ENCODE measurements at places on chromosomes 7 and 10.

GRCh38 chr7:81268551-81268950 lies 349.7 kb upstream of the SEMA3C start:
- no peak for DNase-seq

DNA sequence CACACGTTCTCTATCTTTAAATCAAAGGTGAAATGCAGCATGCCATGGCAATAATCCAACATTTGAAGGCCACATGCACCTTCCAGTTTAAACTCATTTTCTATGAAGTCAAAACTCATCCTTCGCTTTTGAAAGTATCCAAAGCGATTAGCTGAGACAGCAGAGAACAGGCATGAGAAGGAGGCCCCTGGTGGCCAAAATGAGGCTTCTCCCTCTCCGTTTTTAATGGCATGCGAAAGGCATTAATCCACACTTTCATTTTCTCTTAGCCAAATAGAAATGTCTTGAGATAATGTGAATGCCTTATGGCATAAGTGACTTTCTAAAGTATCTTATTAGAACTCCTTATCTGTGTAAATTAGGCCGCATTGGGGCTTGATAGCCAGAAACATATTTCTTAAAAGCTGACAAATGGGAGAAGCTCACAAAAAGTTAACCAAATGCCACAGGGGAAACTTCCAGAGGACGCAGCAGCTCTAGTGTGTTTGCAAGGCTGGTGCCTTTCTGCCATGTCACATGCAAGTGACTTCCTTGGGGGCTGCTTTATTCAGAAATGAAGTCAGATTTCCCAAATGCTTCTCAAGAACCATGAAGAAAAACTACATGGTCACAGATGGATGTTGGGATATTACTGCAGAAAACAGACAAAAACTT lies 1189.6 kb downstream of the SORCS1 start:
- DNase-seq = no peak

- DNase-seq = peak; percentile 69
Observed at GRCh38 chr10:43863859-43864591, 215.3 kb upstream of the ZNF32 start.

DNA sequence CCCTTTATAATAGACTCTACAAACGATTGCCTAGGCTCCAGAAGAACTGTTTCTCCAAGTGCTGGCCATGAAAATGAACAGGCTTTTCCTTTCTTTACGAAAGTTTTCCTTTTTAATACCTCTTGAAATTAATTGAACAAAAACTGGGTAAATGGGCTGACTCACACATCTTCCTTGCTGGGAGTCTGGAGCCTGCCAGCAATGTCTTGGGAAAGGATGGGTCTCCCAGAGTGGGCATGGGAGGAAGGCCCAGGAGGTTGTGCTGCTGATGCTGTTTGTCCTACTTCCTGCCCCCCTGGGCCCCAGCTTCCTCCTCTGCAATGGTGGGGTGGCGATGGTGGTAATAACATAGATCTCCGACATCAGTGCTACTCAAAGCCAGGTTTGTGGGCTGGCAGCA lies 174.1 kb downstream of the RPS24 start:
- DNase-seq = no peak

DNA sequence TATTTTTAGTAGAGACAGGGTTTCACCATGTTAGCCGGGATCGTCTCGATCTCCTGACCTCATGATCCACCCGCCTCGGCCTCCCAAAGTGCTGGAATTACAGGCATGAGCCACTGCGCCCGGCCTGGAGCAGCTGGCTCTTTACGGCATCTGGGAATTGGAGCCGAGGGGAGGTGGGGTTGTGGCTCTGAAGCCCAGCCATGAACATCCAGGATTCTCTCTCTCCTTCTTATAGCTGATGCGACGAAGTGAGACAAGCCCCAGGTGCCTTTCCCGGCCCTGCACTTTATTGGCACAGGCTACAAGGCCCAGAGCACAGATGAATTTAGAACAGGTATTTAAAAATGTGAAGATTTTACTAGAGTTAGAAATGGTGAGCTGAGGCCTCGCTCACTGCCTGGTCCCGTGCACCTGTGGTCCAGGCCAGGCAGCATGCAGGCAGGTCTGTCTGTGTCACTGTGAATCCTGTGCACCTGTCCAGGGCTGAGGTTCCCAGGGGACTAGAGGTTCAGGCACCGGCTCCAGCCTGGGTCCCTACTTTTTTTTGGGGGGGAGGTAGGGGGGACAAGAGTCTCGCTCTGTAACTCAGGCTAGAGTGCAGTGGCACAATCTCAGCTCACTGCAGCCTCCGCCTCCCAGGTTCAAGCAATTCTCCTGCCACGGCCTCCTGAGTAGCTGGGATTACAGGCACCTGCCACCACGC lies 379.7 kb upstream of the FOXK1 start:
- no peak for DNase-seq

- DNase-seq = peak; percentile 55
Observed at GRCh38 chr7:41709621-41710020, 6.7 kb upstream of the INHBA start.

- no peak for DNase-seq
Observed at GRCh38 chr10:14570800-14571199, 203.9 kb downstream of the FAM107B start.

GRCh38 chr7:55121249-55121648 lies 102.4 kb downstream of the EGFR start:
- DNase-seq = no peak

DNA sequence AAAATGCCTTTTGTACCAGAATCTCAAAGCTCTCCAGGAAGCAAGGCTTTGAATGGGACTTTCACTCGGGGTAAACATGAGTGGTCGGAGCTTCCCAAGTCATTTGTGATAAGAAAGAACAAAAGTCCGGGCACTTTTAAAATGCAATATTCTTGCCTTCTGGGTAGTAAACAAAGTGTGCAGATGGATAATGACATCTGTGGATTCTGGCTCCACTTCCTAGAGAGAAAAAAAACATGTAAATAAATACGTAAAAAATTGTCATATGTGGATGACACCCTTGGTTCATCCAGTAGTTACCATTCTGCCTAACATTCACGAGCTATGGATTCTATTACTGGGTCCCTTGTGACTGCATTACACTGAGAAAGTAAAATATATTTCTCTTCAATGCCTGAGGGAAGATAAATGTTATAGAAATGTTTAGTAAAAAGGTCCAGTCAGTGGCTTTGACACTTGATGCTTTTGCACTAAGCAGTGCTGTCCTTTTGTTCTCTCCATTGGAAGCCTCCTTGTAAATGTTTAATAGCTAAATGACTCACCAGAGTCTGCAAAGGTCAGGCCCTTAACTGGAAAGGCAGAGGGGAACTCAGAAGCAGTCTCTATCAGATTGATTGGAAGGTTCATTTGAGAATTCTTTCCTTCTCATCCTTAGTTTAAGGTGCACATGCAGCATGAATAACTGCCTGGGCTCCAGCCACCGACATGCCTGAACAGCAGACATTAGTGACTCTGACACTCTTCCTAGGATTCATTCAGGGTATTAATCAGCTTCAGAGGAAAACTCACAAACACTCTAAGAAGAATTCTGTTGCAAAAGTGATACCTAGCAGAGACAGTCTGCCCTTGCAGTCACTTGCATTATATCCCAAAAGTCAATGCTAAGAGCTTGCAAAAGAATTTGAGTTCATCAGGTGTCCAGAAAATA lies 11.7 kb upstream of the EDRF1 start:
- no peak for DNase-seq

DNA sequence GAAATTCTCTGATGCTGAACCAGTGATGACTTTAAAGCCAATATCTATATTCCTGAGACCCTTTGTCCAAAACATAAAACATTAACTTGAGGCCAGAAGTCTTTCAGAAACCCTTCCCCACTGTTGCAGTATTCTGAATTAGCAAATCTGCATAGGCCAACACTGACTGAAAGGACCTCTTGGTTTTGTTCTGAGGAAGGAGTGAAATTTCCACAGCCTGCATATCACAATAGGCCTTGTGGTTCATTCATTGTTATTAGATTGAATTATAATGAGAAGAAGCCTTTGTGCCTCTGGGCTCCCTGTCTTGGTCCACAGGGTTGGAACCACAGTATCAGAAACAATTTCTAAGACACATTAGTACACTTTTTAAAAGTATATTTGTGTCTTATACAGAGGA lies 90.3 kb downstream of the CCNY start:
- DNase-seq = no peak

GRCh38 chr10:20004087-20004523 lies 187.9 kb downstream of the PLXDC2 start:
- DNase-seq = no peak

DNA sequence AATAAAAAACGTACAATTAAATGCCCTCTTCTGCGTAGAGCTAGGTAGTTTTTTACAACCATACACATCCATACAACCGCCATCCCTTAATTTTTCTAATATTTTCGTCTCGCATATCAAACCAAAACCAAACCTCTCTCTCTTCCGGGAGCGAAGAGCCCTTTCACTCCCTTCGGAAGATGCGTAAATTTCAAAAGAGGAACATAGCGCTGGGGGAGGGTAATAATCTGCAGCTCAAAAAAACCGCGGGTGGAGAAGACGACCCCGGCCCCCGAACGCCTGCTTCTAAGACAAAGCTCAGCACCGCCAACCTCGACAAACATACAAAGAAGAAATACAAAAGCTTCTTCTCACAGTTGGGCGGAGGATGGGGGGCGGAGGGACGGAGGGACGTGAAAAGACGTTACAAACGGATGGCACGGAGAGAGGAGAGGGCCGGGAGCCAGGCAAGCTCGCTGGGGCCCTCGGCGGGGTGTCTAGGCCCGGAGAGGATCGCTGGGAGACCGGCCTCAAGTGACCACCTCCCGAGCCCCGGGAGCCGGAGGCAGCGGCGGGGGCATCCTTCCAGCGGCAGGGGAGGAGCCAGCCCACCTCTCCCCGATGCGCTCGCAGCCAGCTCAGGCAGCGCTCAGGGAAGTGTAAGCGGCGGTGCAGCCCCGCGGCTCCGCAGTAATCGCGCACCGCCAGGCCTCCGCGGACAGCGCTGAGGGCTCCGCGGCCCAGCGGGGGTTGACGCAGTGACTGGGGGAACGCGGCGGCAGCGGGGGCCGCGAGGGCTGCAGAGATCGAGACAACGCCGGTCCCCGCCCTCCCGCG lies 851 bp downstream of the MKRN1 start:
- peak; percentile 62 for DNase-seq

DNA sequence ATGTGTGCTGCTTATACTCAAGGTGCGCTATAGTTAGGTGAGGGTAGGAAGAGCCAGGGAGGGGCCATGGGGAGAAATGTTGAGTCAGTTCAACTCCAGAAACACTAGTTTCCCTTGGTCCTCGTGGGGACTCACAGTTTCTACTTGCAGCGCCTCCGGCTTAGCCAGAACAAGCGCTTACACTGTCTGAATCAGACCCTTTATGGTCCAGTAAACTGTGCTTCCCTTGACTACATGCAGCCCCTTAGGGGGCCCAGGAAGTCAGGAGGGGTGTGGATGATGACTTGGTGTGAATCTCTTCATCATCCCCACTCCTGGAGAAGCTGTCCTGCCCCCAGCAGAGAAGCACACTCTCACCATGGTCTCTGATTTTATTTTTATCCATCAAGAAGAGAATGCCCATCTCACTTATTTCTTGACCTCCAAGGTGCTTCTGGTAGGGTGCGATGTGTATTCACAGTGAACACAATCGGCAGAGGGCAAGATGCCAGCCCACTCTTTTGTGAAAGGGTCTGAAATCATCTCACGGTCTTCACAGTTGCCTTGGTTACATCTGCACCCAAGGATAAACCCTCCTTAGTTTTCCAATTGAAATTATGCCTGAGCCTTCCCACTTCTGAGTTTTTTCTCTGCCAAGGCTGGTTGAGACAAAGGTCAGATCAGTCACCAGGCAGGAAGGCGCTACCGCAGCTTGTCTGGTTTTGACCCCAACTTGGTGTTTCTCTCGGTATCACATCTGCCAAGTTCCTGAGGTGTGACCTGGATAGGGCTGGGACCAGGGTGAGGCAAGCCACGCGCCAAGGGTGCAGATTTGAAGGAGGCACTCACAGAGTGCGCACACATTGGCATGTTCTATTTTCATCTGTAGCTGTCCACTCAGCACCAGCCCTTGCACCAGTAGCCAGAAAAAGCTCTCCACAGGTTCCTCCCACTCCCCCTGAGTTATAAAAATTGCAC lies 62.7 kb upstream of the LRRC4 start:
- DNase-seq = no peak

DNA sequence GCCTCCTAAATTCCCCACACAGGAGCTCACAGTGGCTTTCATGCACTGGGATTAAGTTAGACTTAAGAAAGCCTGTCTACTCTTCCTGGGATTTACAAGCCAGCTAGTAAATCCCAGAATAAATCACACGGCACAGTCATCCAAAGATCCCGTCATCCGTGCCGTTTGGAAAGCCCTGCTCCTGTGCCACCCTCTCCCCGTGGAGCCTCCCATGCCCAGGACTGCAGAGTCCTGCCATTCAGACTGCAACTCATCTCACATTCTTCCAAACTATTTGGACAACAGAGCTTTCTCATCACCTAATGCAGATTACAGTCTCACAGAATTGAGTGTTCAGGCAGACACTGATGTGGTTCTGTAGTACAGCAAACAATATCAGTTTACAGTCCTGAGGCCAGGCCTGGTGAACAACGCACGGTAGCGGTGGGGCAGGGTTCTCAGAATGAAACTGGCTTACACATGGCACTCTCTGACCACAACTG lies 166.5 kb downstream of the EGFR start:
- DNase-seq = no peak

DNA sequence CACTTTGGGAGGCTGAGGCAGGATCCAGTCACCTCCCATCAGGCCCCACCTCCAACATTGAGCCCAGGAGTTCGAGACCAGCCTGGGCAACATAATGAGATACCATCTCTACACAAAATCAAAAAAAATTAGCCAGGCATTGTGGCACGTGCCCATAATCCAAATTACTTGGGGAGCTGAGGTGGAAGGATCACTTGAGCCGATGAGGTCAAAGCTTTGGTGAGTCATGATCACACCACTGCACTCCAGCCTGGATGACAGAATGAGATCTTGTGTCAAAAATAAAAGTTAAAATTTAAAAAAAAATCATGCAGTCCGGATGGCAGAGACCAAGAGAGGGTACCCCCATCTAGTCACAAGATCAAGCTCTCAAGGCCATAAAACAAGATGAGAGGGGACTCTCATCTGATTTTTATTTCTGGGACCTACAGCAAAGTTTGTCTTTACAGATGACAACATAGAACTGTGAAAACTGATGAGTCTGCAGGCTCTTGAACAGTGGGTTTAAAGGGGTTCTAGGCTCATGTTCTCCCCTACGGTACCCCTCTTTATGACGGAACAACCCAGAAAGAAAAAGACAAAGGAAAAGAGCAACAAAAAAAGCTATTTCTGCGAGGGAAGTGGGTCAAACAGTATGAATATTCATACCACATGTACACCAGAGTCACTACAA lies 28.9 kb upstream of the CREB3L2 start:
- no peak for DNase-seq

DNA sequence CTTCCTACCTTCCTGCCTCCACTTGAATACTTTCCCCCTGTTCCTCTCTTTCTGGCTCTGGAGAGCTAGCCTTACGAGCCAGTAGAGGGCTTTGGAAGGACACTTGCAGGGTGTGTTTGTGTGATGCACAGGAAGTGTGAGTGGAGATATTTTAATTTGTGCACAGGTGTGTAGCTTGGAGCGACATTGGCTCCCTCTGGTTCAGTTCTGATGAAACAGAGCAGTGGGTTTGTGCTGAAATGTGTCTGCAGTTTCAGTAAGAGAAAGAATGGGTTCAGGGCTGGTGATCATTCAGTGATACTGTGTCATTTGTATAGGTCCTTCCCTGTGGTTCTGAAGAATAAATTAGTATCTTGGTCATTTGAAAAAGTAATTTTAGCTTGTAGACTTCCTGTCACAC lies 86.9 kb downstream of the SND1 start:
- DNase-seq = no peak

- no peak for DNase-seq
Observed at GRCh38 chr7:158811894-158812293, 17.4 kb downstream of the ESYT2 start.

All from AG08396 (cell line).